ENCODE measurements at places on chromosomes 4 and X. TPM values are rescaled to one million over a fixed set of nuclear protein-coding genes. Genes with fewer than 3 reads are reported as not detected.

The ESX1 gene
- not detected for total RNA-seq

- H3K36me3 ChIP-seq, result no peaks in the 10 kb centered on the region
- H3K4me3 ChIP-seq, result no peak overlapping the region
- no peak for DNase-seq
- H3K27ac ChIP-seq, result no peak overlapping the region
- H3K4me1 ChIP-seq, result peaks cover 10% of the 10 kb centered on the region
Observed at GRCh38 chr4:88993246-88993645, 63.7 kb downstream of the FAM13A start.

GRCh38 chr4:118742050-118742449 is 56.9 kb downstream of the METTL14 start:
- H3K27ac ChIP-seq, result peak overlapping the region; percentile 57
- no peak for DNase-seq
- no peaks in the 10 kb centered on the region for H3K27me3 ChIP-seq
- no peaks in the 10 kb centered on the region for H3K36me3 ChIP-seq
- H3K4me3 ChIP-seq, result no peak overlapping the region

DNA sequence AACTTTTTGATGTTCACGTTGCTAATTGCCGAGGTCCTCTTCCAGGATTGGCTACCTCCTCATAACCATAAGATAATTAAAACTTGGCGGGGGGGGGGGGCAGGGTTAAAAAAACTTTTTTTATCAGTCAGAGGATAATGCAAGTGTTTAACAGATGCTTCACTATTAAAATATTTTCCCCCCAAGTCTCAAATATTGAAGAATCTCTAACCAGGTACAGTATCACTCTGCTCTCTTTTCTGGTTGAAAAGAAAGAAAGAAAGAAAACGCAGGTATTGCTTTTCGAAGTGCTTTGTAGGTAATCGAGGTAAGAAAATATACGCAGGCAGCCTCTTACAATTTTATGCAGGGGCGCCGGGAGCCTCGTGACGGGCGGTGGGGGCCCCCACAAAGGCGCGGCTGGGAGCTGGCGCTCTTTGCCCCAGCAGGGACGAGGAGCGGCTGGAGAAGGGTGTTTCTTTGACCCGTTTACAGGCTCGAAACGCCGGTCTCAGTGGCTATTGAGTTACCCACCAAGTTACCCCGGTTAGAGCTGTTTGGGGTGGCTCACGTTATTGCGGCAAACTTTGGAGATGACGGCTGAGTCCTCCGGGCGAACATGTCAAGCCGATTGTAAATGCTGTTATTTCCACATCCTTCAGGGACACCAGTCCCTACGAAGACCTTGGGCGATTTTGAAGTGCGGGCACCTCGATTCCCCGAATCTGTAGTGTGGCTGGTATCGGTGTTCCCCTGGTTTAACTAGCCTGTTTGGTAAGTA is 477 bp upstream of the HAND2 start:
- H3K27me3 ChIP-seq, result no peaks in the 10 kb centered on the region
- H3K4me3 ChIP-seq, result peak overlapping the region; percentile 71
- H3K27ac ChIP-seq, result peak overlapping the region; percentile 83
- no peaks in the 10 kb centered on the region for H3K36me3 ChIP-seq
- H3K4me1 ChIP-seq, result no peaks in the 10 kb centered on the region

The SRD5A3 gene
- total RNA-seq, result 10.2 TPM

DNA sequence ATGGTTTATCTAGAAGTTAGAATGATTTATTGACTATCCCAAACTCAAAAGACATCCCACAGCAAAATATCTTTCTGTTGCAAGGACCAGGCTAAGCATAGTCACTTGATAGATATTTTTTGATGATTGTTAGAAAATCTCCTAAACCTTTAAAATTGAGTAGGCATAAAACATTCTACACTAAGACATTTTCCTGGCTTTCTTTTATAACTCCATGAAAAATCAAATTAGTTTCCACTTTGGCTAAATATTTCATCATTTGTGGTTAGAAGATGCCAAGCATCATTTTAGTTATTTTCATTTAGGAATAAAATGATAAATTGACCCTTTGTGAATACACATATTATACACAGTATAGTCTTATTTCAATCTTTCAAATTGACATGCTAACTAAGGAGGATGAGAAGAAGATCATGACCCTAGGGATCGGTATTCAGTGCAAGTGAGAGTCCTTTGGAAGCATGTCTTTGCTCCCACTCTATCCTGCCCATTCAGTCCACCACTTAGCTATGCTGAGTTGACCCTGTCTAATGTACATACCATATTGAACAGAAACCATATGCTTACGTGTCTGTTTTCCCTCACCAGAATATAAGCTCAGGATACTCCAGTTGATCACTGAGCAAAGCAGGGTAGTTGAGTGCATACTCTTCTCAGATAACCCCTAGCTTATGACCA is 136.6 kb upstream of the OTUD4 start:
- H3K4me3 ChIP-seq, result no peak overlapping the region
- no peak overlapping the region for H3K27ac ChIP-seq
- no peaks in the 10 kb centered on the region for H3K36me3 ChIP-seq
- no peaks in the 10 kb centered on the region for H3K4me1 ChIP-seq
- H3K27me3 ChIP-seq, result no peaks in the 10 kb centered on the region

- H3K27me3 ChIP-seq, result no peaks in the 10 kb centered on the region
- H3K4me3 ChIP-seq, result no peak overlapping the region
- H3K27ac ChIP-seq, result no peak overlapping the region
- H3K36me3 ChIP-seq, result no peaks in the 10 kb centered on the region
- DNase-seq, result no peak
- no peaks in the 10 kb centered on the region for H3K4me1 ChIP-seq
Observed at GRCh38 chr4:176799653-176800052, 6.9 kb upstream of the VEGFC start.

The SLIT2 gene
- total RNA-seq, result 4.0 TPM

The VCX2 gene
- total RNA-seq, result not detected

GRCh38 chr4:125837493-125838201 is 522.9 kb downstream of the FAT4 start:
- H3K4me1 ChIP-seq, result no peaks in the 10 kb centered on the region

The GLRA2 gene
- not detected for total RNA-seq

- no peaks in the 10 kb centered on the region for H3K36me3 ChIP-seq
- no peak overlapping the region for H3K27ac ChIP-seq
- no peaks in the 10 kb centered on the region for H3K4me1 ChIP-seq
- no peak for DNase-seq
- no peak overlapping the region for H3K4me3 ChIP-seq
Observed at GRCh38 chr4:20192736-20193135, 59.0 kb upstream of the SLIT2 start.

DNA sequence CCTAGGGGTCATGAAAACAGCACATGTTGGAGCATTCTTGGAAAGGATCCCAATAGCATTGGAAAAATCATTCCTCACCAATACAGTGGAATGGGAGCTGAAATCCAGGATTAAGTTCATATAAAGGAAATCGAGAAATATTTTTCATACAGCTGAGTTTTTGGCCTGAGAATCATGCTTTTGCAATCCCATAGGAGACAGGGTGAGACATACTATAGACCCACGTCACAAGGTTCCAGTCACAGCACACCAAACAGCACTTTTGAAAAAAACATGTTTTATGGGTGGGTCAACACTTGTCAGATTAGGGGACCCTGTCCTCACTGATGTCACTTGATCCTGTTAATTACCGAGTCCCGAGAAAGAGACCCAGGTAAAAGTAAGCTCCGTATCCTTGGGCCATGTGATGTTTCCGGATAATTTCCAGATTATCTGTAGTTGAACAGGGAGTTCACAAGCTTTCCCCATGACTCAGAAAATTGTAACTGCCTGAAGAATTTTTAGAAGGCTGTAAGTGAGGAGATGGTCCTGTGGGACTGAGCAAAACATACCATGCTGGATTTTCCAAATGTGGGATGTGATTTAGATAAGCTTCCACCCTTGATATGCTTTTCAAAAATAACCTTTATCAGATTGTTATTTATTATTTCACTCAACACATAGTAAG is 80.9 kb upstream of the TLR3 start:
- no peak overlapping the region for H3K4me3 ChIP-seq
- DNase-seq, result no peak
- no peaks in the 10 kb centered on the region for H3K36me3 ChIP-seq
- H3K27ac ChIP-seq, result no peak overlapping the region

- no peak overlapping the region for H3K27ac ChIP-seq
- H3K36me3 ChIP-seq, result no peaks in the 10 kb centered on the region
- no peaks in the 10 kb centered on the region for H3K27me3 ChIP-seq
- no peak for DNase-seq
- H3K4me1 ChIP-seq, result no peaks in the 10 kb centered on the region
- no peak overlapping the region for H3K4me3 ChIP-seq
Observed at GRCh38 chrX:98380106-98380505, 1496.4 kb downstream of the RPA4 start.

DNA sequence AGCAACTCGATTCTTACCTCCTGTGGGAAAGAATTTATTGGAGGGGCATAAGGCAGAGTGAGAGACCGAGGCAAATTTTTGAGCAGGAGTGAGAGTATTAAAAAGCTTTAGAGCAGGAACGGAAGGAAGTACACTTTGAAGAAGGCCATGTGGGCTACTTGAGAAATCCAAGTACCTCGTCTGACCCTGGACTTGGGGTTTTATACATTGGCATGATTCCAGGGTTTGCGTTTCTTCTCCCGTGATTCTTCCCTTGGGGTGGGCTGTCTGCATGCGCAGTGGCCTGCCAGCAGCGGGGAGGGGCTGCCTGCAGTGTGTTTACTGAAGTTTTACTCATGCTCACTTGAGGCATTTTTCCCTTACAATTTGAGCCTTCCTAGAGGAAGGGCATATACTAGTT is 3.4 kb downstream of the GALNT7 start:
- H3K36me3 ChIP-seq, result no peaks in the 10 kb centered on the region
- H3K27ac ChIP-seq, result no peak overlapping the region
- DNase-seq, result no peak
- no peak overlapping the region for H3K4me3 ChIP-seq
- no peaks in the 10 kb centered on the region for H3K27me3 ChIP-seq
- H3K4me1 ChIP-seq, result no peaks in the 10 kb centered on the region

The TMEM154 gene
- total RNA-seq, result 2.0 TPM

- H3K27me3 ChIP-seq, result no peaks in the 10 kb centered on the region
- no peak overlapping the region for H3K27ac ChIP-seq
- no peaks in the 10 kb centered on the region for H3K4me1 ChIP-seq
- no peaks in the 10 kb centered on the region for H3K36me3 ChIP-seq
- H3K4me3 ChIP-seq, result no peak overlapping the region
Observed at GRCh38 chr4:180528003-180528402, 1715.2 kb upstream of the TENM3 start.

The GRXCR1 gene
- total RNA-seq, result not detected

The F9 gene
- not detected for total RNA-seq

The BCAP31 gene
- total RNA-seq, result 88.6 TPM

- H3K36me3 ChIP-seq, result no peaks in the 10 kb centered on the region
- no peak overlapping the region for H3K4me3 ChIP-seq
- DNase-seq, result no peak
- no peaks in the 10 kb centered on the region for H3K27me3 ChIP-seq
- H3K27ac ChIP-seq, result no peak overlapping the region
Observed at GRCh38 chrX:8848441-8848840, 47.3 kb upstream of the FAM9A start.
